ENCODE measurements at places on chromosomes 2 and 18.
A peak's percentile ranks its signal among the peaks of the same experiment; 100 is the strongest.

- no peak for DNase-seq
Measured at GRCh38 chr2:50995610-50996009, 36.3 kb downstream of the NRXN1 start.

DNA sequence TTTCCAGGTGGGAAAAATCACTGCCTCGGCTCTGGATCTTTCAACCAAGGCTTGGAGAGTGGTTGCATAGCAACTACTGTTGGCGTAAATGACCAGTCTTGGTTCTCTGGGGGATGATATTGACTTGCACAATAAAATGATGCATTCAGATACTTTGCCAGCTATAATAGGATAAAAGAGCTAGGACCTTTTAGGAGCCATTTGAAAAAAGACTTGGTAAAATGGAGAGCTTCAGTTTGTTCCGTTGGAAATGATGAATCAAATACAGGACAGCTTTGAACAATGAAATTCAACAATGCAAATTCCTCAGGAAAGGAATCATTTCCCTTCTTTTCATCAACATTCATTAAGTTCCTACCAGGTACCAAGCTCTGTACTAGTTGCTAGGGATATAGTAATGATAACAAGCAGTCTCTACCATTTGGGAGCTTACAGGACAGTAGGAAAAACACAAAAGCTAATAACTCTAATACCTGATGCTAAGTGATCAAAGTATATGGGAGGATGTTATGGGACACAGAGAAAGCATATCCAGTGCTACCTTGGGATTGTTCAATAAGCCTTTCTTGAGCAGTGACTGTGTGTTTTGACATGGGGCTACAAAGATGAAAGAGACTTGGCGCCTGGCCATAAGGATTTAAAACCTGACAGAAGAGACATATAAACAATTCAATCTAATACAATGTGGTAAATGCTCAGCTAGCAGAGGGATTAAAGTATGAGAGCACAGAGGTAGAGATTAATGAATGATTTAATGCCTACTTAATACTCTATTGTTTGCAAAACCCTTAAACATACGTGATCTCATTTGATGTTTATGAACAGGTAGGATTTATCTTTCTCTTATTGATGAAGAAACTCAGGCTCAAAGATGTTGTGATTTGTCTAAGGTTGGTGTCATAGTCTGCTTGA lies 110.7 kb downstream of the QPCT start:
- no peak for DNase-seq

DNA sequence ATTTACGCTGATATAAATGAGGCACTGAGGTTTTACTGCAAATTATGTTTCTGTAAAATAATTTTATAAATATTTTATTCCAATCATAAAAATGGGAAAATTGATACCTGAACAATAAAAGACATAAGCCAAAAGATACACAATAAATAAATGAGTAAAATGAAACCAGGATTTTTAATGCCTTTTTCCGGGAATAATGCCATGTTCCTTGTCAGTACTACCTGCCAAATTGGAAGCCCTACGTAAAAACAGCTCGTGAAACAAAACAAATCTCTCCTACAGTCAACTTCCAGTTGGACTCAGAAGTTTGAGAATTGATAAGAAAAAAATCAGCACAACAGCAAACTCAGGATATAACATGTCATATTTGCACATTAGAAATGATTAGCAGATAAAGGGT lies 18.0 kb downstream of the GALNT3 start:
- DNase-seq = no peak

- DNase-seq = no peak
Measured at GRCh38 chr2:127790694-127791529, 20.1 kb downstream of the WDR33 start.

GRCh38 chr2:14423145-14423906 lies 209.2 kb upstream of the LRATD1 start:
- DNase-seq = no peak

DNA sequence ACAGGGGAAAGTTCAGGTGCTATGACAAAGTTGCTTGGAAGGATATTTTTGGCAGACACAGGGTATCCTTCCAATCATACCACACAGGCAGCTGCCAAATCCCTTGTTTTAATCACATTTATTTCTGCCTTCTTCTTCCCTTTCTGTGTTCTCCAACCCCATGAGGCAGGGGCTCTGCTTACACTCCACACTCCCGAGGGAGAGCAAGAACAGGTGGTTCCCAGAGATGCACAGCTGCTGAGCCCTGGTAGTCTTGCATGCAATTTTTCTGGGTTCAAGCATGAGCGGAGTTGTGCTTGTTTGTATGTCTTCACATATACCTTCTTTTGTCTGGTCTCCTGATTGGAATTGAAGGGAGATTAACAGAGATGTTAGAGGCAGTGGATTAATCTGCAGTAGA lies 251.7 kb upstream of the ST6GAL2 start:
- no peak for DNase-seq

DNA sequence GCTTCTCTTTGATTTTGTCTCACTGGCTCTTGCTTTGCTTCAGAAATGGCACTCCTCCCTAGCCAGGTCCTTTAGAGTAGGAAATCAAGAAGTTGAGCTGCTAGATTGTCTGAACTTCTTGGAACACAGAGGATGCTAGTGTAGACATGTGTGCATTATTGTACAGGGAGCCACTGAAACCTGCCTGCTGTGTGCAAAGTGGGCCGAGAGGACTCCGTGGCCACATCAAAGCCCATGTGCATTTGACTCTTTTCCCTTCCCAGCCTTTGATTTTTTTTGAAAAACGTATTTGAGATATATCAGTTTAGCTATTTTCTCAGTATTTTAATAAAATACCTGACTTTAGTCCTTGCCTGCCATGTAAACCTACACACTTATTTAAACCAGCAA lies 83.1 kb downstream of the TMEM247 start:
- DNase-seq = no peak

GRCh38 chr18:34283506-34283905 lies 58.8 kb upstream of the NOL4 start:
- DNase-seq = no peak

GRCh38 chr2:54899576-54900200 lies 150.6 kb downstream of the RTN4 start:
- peak; percentile 51 for DNase-seq

Data from RKO (cell line).